ENCODE measurements at places on chromosomes 12 and 14.

DNA sequence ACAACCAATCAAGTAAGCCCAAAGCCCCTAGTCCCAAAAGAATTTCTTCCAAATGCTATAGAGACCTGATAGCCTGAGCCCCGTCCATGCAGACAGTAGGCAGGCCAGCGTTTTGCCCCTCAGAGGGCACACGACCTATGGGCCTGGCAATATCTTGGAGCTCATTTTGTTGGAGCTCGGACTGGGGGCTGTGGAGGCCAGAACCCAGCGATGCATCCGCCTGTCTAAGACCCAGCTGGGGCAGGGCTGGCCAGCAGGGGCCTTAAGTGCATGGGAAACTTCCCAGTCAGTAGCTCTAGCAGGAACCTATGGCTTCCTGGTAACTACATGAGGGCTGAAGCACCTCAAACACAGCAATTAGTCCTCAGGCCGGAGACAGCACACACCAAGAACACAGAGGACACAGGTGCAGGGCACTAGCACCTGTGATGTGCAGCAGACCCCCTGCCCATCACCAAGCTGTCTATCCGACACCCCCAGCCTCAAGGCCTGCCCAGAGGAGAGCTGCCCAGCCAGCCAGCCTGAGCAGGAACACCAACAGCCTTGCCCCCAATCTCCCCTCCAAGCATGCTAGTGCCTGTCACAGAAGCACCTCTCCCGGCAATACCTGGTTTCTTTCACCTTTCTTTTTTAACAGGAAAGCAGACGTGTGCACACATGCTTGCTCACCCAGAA lies 50.8 kb downstream of the ARL6IP4 start:
- DNase-seq = no peak

GRCh38 chr12:8080120-8080519 lies 2.0 kb upstream of the NECAP1 start:
- DNase-seq = no peak

- no peak for DNase-seq
These were observed 124.3 kb downstream of the ZFP36L1 start for GRCh38 chr14:68668531-68668930.

DNA sequence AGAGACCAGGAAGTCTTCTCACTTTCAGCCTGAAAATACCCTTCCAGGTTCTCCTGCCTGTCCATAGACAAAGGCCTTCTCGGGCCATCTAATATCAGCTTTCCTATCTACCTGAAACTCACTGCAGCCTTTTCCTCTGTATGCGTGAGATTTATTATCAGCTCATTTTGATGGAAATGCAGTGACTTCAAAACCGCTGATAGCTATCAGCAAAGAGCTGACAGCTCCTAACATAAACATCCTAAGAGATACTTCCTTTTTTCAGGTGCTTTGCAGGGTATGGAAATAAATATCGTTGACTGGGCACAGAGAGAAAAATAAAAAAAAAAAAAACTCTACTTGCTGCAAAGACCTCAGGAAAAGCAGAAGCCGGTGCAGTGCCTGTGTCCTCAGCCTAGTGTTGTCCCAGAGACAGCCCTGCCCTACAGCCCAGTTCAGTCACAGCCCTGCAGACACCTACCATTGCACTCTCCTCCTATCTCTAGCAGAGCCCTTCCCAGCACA lies 215.0 kb upstream of the EGLN3 start:
- no peak for DNase-seq

DNA sequence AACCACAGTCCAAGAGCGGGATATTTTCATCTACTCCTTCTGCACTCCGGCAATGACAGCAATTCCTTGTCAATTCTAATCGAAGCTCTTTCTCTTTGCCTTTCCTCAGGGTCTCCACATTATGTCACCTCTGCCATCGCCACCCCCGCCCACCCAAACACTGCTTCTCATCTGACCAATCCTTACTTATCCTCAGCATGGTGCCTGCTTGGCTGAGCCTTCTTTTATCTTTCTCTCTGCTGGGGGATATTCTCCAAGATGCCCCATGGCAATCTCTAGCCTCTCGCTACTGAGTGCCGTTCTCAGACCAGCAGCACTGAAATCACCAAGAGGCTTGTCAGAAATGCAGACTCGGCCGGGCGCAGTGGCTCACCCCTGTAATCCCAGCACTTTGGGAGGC lies 100.6 kb downstream of the PTPRB start:
- no peak for DNase-seq

DNA sequence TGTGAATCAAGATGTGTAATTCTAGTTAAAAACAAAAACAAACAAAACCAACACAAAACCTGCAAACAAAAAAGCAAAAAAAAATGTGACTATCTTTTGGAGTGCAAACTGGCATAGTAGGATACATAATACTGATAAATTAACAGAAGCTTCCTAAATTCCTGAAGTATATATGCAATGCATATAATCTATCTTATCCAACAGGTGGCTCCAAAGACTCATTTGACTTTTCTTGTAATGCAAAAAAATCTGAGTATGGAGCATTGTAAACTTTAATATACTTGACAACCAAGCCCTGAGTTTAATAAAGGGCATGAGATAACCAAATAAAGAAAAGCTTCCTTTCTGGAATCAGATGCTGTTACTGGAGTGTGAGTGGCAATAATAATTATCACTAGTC lies 1003.6 kb downstream of the FSCB start:
- no peak for DNase-seq

DNA sequence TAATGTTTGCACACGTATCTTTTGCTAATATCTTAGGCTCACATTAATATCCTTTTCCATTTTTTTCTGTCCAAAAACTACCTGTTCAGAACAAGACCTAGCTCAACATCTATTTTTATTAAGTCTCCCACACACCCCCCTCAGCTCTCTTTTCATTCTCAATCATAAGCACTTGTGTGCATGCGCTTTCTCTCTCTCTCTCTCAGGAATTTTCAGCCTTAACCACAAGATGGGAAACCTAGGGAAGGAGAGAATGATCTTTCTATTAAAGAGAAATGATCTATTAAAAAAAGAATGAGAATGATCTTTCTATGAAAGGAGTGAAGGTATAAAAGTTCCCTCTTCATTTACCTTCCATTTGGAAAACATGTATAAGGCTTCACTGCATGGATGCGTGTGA lies 39.7 kb upstream of the AP4S1 start:
- DNase-seq = no peak

DNA sequence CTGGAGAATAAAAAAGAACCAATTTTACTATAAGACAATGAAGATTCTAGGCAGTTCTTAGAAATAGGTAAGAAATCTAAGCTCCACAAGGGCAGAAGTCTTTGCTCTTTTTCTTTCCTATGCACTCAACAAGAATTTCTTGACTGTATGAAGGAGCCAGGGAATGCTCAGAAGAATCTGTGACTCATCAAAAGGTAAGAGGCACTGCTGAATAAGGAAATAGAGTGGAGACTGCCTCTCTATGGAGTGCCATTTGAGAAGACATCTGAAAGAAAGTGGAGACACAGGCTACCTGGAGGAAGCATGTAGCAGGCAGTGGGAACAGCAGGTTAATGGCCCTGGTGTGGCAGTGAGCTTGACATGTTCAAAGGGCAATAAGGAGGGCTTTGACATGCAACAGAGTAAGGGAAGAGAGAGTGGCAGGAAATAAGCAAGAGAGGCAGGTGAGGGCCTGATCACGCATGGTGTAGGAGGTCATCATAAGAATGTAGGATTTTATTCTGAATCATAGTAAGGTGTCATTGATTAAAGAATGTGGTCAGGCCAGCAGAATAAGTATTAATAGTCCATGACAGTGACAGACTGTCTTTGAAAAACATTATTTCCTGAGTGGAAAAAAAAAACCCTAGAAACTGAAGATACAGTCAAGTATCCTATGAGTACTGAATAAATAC lies 446.7 kb upstream of the GARIN6 start:
- DNase-seq = no peak

- DNase-seq = no peak
These were observed 95.9 kb downstream of the OTOGL start for GRCh38 chr12:80195074-80195726.
